Foreskin keratinocyte (primary cell): ENCODE measurements at places on chromosomes 6 and 20. TPM values are rescaled to one million over a fixed set of nuclear protein-coding genes. Genes with fewer than 3 reads are reported as not detected.

Gene SYCP2
- polyA plus RNA-seq: 0.04 and 0.21 TPM in 2 replicates

Gene C20orf144
- polyA plus RNA-seq: 0.03 TPM in 1 of 2 replicates, not detected in the other

Gene KIAA1755
- 0.04 and 0.06 TPM in 2 replicates for polyA plus RNA-seq

Gene HLA-DOB
- 3.0 and 3.5 TPM in 2 replicates for polyA plus RNA-seq

Gene MOCS1
- 3.2 and 3.8 TPM in 2 replicates for polyA plus RNA-seq

Gene TP53TG5
- not detected in 2 replicates for polyA plus RNA-seq

Gene AFG1L
- 2.0 and 3.4 TPM in 2 replicates for polyA plus RNA-seq

Gene GATA5
- polyA plus RNA-seq: not detected in 2 replicates

Gene PI16
- polyA plus RNA-seq: 0.02 TPM in 1 of 2 replicates, not detected in the other

Gene CTNNBL1
- polyA plus RNA-seq: 55.6 and 60.6 TPM in 2 replicates

Gene EEF1A2
- polyA plus RNA-seq: 0.08 and 0.09 TPM in 2 replicates

Gene LAMA4
- polyA plus RNA-seq: 0.08 and 0.15 TPM in 2 replicates

Gene FNDC11
- 0.67 and 0.68 TPM in 2 replicates for polyA plus RNA-seq

Gene C6orf118
- polyA plus RNA-seq: not detected in 2 replicates

Gene SLC22A2
- polyA plus RNA-seq: not detected in 2 replicates

Gene SGK2
- polyA plus RNA-seq: 0.03 TPM in 1 of 2 replicates, not detected in the other

Gene TRAPPC3L
- 0.12 and 0.13 TPM in 2 replicates for polyA plus RNA-seq

Gene GNRH2
- not detected in 2 replicates for polyA plus RNA-seq

Gene RHAG
- not detected in 2 replicates for polyA plus RNA-seq

Gene MRAP2
- polyA plus RNA-seq: 0.41 and 2.0 TPM in 2 replicates

Gene DYNLT2
- polyA plus RNA-seq: 0.26 and 0.30 TPM in 2 replicates

Gene GGTLC1
- not detected in 2 replicates for polyA plus RNA-seq

Gene MATN4
- polyA plus RNA-seq: 0.02 and 0.06 TPM in 2 replicates

Gene SFTA2
- polyA plus RNA-seq: not detected in 2 replicates

Gene SLC35D3
- not detected in 2 replicates for polyA plus RNA-seq

Gene TMEM200A
- polyA plus RNA-seq: 20.5 and 48.3 TPM in 2 replicates

Gene KCNQ5
- polyA plus RNA-seq: 1.3 and 2.1 TPM in 2 replicates

Gene ADGRF5
- not detected in 2 replicates for polyA plus RNA-seq

Gene BPIFA1
- polyA plus RNA-seq: not detected in 2 replicates

Gene TAF11
- polyA plus RNA-seq: 21.2 and 22.3 TPM in 2 replicates

Gene LRRN4
- polyA plus RNA-seq: 1.3 and 1.5 TPM in 2 replicates

Gene ZSCAN12
- 1.0 and 1.4 TPM in 2 replicates for polyA plus RNA-seq

Gene CNR1
- polyA plus RNA-seq: not detected in 2 replicates

Gene PNISR
- polyA plus RNA-seq: 18.7 and 19.6 TPM in 2 replicates

Gene ECT2L
- not detected in 2 replicates for polyA plus RNA-seq

Gene RIPOR3
- polyA plus RNA-seq: 0.06 TPM in 2 replicates
